Foreskin keratinocyte (primary cell): ENCODE measurements at places on chromosomes 1 and 21.

GRCh38 chr1:86747304-86747703 is 42.9 kb downstream of the SH3GLB1 start:
- no peak for DNase-seq

DNA sequence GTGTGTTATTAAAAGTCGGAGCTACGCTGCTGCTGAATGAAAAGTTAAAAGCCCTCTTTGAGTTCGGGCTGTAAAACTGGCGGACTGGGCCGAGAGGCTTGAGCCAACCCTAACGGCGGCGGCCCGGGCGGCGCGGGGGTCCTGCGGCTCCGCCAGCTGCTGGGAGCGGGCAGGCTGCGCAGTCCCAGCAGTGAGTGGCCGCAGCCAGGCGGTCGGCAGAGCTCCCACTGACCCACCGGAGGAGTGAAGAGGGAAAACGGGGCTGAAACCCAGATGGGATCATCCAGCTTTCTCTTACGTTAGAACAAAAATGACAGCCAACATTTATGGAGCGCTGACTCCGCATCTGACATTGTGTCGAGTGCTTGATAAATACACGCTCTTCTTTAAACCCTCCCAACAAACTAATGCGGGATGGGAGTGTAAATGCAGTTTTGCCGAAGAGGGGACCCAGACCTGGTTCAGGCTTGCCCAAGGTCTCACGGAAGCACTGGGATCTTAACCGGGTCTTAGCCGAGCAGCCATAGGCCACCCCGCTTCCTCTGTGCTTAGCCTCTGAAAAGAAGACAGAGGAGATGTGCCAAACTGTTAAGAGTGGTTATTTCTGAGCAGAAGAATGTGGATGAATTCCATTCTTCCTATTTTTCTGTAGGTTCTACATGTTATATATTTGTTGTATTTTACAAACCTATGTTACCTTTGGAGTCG is 3.5 kb downstream of the GRHL3 start:
- no peak for DNase-seq

DNA sequence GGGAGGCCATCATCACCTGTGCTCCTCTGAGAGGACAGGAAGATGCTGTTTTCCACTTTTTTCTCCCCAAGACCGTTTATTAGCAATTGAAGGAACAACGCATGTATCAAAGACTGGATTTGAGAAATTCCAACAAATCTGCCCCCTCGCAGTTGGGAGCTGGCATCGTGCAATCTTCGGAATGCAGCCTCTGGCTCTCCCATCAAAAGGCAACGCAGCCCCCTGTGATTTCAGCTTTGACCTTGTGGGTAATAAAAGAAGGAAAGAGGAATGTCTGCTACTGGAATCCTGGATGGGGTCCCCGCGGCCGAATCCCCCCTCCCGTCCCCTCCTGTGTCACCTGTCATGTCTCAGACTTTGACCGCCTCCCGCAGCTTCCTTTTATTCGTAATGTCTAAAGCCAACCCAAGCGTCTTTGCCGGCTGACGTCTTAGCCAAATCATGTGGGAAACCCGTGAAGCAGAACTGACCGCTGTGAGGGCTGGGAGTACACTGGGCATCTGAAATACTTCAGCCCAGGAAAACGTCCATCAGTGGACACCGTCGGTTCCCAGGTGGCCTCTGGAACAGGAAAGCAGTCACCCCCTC is 101.5 kb downstream of the WDR4 start:
- DNase-seq: no peak

DNA sequence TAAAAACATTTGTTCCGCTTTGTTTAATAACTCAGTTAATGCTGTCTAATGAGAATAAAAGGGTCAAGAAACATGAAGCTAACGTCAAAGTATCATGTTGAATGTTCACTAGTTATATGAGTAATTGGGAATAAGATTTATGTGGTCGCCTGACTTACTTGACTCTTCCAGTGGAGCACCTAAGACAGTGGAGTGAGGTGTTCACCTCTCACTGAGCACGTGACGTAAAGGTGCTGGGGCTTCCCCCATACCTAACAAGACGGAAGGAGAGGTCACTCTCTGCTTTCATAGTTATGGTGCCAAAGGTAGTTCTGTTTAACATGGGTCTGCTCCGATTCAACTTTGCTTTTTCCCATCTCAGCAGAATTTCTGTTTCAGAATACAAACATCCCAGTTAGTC is 686 bp downstream of the KMO start:
- DNase-seq: no peak

DNA sequence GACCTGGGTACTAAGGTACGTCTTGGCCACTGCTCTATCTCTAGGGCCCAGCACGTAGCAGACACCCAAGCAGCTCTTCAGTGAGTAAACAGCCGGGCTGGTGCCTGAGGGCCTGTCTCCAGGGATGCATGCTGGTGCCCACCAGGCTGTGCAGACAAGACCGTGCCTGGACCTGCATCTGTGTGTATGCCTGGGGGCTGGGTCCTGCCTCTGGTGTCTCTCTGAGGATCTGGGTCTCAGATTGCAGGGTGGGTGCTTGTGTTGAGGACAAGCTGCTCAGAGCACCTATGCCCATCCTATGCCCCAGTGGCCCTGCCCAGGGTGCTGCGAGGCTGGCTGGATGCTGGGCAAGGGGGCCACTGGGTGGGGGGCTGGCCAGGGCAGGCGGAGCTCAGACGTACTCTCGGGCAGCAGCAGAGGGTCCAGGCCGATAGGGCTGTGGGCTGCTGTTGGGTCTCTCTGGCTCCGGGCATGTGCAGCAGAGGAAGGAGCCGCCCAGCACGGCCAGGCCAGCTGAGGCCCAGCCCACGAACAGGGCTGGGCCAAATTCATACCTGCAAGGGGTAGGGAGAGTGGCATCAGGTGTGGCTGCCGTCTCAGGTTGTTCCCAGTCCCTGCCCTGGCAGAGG is 4.4 kb downstream of the CLDN19 start:
- DNase-seq: peak; percentile 49

DNA sequence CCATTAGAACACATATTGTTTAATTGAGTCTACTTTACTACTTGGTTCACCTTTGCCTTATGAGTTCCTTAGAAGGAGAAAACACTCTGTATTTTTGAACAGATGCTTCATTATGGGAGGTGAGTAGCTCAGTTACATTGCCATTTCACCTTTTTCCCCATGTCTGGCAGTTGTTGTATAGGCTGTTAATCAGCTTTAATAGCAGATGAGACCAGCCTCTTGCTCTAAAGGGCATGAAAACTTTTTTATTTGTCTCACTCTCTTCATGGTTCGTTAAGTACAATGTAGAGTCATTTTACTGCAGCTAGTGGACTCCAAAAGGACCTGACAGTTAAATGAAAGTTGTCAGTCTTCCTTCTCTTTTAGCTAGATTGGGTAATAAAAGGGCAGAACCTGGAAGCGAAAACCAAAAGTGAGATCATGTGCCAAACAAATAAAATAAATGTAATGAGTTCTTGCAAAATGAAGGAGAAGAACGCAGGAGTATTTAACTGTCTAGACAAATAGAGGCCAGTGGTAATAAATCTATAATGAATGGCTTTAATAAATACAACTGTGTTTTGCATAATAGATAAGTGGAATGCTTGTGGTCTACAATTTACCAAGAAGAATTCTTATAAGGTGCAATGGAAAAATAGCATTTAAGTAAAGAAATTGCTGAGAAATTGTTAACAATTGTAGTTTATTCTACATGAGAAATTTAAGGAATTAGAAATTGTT is 180.0 kb upstream of the NEGR1 start:
- DNase-seq: no peak

- no peak for DNase-seq
Measured at GRCh38 chr1:200628223-200628881, 7.8 kb upstream of the KIF14 start.

DNA sequence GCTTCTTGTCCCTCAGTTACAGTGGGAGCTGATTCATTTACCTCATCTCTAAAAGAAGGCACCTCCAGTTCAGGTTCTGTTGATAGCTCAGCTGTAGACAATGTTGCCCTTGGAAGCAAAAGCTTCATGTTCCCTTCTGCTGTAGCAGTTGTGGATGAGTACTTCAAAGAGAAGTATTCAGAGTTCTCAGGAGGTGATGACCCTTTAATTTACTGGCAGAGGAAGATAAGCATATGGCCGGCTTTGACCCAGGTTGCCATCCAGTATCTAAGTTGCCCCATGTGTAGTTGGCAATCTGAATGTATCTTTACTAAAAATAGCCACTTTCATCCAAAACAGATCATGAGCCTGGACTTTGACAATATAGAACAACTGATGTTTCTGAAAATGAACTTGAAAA is 4.5 kb downstream of the ZBED6 start:
- DNase-seq: no peak

DNA sequence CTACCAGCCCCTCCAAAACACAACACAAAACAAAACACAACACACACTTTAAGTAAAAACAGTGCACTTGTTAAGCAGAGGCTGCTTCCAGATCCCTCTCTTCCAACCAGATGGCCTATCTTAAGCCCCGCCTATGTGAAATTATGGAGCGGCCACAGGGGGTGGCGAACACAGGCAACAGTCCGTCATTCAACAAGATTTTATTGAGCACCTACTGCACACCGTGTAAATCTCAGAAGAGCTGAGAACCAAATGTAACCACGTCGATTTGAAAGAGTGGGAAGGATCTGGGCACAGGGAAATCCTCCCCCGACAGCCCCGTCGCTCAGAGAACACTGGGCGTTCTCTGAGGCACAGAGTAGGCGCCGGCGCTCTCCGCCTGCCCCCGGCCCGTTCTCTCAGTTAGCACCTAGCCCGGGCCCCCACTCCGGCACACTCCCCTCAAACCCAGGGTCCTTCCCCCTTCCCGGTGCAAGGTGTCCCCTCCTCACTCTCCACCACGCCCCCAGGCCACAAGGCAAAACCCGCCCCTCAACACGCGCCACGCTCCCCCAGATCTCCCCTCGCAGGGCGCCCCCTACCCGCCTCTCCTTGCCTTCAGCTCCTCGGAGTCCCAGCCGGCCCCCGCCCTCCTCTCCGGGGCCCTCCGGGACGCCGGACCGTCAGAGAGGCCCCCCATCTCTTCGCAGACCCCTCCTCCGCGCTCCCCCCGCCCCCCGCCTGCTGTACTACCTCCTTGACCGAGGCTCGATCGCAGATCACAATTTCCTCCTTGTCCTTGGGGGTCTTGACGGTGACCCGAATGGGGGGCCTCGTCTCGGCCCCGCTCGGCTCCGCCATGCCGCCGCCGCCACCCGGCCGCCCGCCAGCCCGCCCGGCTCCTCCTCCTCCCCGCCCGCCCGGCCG is 483 bp downstream of the UBQLN4 start:
- DNase-seq: peak; percentile 38
